ENCODE measurements at places on chromosomes 2 and 18.

DNA sequence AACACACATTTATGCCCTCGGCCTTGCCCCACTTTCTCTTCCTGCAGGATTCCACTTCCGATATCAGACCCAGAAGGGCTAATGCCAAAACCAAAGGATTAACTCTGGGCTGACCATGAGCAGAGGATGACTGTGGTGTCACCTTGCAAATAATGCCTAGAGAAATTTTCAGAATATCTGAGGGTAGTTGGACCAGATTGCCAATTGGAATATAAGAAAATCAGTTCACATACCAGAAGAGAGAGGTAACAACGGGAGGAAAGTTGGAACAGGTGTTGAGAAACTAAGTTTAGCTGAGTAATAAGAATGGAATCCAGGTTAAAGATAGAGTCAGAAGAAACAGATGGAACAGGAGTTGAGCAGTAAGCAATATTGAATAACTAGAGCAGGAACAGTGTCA is 232.7 kb upstream of the UBE2E3 start:
- no peak for DNase-seq

- peak; percentile 32 for DNase-seq
These were observed 122.1 kb downstream of the ARL4C start for GRCh38 chr2:234374736-234375135.

DNA sequence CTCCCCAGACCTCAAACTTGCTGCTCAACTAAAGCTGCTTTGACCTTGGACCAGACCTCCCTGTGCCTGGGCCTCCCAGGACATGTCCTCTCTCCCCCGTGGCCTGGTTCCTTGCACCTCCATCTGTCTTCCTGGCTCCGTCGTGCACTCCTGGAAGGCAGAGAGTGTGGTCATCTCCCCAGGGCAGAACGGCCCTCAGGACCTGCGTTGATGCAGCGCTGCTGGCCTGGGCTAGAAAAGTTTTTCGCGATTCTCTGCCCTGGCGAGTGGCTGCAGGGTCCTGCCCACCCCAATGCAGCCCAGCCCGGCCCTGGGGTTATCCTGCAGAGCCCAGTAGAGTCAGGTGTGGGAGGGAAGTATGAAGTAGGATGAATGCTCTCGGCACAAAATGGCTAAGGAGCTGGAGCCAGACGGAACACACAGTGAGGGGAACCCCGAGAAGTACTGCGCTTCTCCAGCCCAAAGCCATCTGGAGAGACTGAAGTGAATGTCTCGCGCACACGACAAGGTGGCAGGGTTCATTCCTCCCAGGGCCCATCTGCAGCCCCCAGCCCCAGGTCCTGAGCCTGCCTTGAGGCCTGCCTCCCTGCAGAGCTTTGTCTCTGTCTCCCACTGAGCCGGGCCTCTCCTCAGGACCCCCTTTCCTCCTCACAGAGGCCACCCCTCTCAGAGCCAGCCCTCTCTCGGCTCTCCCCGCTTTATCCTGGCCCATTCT is 41.7 kb downstream of the ATOH8 start:
- no peak for DNase-seq

DNA sequence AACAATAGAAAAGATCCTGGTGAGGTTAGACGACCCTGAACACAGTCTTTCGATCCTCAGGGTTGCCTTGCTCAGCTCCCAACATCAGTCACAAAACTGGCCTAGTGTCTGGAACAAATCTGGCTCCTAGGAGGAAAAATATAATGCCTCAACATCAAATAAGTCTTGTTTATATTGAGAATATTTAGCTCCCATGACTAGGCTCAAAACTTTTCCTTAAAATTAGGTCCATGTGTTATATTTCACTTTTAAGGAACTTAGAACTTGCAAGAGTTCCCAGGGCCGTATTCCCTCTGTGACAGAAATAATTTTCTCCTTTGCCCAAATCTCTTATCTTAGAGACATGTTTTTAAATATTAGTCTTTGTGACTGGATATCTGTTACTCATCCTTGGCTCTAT is 819.7 kb upstream of the ZEB2 start:
- DNase-seq, result no peak

GRCh38 chr2:43216629-43217028 is 9.8 kb downstream of the ZFP36L2 start:
- no peak for DNase-seq

DNA sequence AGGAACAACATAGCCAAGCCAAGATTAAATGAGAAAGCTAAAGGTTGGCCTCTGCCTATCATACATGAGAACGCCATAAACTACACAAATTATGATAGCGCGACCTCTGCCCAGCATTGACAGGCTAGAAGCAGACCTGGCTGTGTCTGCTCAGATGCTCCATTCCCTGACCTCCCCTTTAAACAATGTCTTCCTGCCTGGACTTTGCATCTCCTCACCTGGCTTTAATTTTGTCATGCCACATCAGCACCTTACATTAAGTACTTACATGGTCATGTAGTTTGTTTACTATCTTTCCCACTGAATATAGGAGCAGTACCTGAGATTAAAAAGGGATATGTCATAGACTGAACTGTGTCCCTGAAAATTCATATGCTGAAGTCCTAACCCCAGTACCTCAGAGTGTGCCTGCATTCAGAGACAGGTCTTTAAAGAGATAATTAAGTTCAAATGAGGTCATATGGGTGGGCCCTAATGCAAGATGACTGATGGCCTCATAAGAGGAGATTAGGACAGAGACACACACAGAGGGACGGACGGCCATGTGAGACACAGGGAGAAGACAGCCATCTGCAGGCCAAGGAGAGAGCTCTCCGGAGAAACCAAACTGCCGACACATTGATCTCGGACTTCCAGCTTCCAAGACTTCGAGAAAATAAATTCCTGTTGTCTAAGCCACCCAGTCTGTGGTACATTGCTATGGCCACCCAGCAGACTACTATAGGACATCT is 103.7 kb downstream of the BIN1 start:
- no peak for DNase-seq

DNA sequence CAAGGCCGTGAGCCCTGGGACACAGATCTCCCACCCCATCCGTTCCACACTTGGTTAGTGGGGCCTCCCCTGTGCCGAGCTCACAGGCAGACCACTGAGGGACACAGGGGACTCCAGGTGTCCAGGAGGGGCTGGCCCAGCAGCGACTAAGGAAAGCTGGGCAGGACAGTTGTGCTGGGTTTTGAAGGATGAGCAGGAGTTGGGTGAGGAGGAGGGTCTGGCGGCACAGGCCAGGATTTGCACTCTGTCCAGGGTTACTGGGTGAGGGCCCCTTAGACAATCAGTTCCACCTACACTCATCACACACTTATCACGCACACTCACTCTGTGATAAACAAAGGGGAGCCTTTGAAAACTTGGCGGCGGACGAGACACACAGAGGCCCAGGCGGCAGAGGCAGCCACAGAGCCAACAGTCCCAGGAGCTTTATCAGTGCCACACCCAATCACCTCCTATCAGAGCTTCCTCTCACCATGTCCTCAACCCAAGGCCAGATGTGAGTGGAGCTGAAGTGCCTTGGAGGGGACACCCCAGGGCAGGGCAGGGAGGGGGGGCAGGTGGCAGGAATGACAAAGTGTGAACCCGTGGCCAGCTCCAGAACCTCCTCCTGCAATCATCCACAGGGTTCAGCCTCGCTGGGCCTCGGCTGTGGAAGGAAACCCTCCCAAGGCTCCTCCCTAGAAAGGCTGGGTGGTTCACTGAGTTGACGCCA is 26.6 kb downstream of the BIN1 start:
- DNase-seq, result no peak

DNA sequence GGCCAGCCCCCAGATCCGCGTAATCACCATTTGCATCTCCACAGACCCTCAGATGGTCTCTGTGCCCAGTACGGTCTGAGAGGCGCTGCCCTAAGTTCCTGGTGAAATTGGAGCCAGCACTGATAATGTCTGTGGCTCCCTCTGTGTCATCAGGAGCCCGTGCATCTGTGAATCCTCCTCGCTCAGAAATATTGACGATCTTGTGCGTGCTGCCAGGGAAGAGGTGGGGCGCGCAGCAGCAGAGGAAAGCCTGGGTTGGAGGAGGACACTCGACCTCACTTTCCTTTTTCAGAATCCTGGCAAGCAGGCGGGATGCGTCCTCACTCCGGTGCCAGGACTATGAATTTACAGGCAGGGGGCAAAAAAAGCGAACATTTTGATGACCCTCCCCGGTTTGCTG is 686.1 kb upstream of the SALL3 start:
- DNase-seq, result no peak

- no peak for DNase-seq
These were observed 111.5 kb upstream of the MGAT5 start for GRCh38 chr2:134142341-134142738.

DNA sequence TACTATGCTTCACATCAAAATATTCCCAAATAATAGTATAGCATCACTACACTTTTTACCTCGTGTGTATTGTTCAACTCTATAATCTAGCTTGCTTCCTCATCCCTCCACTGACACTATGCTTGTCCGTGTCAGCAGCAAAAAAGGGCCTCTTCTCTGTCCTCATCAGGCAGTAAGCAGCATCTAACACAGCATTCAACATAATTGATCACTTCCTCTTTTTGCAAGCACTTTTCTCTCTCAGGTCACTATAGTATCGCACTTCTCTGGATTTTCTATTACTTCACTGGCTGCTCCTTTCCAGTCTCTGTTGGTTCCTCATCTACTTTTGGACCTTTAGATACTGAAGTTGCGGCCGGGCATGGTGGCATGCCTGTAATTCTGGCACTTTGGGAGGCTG is 64.9 kb upstream of the ZSWIM2 start:
- no peak for DNase-seq

DNA sequence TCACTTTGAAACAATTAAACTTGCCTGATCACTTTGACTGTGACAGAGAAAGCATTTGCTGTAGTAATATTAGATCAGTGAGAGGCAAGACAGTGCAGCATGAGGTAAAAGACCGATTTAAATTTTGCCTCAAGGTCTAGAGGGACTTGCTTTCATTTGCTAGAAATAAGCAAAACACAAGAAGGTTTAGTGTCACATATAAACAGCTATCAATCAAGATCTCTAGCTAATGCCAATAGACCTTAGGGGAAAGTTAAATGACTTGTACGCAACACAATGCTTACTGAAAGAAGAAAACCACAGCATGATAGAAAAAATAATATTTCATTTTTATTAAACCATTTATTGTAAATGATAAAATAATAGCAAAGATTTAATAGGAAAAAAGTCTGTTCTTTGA is 113.5 kb downstream of the DSC3 start:
- DNase-seq, result no peak

DNA sequence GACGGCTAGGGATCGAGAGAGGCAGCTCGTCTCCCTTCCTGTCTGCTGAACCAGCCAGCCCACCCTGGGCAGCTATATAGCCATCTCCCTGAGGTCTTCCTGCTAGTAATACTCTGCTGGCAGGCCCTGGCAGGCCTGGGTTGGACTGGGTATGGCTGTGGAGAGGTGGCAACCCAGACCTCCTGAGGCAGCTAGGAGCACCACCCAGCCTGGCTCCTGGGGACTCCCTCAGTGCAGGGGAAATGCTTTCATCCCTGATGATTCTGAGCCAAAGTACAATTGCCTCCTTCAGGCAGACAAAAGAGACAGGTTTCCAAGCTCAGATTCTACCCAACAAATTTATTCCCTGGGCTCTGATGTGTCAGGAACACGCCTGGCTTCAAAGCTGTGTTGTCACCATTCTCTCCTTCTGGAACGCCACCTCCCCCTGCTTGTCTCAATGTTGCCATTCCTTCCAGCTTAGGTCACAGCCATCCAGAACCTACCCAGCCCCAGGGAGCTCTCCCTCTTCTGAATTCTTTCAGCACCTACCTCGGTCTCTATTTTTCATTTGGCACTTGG is 4.7 kb upstream of the DNAJB2 start:
- DNase-seq, result no peak

- DNase-seq, result no peak
These were observed 232.5 kb upstream of the ZSWIM2 start for GRCh38 chr2:187081461-187081860.

- no peak for DNase-seq
These were observed 403.3 kb downstream of the TXNL1 start for GRCh38 chr18:56235071-56235470.

DNA sequence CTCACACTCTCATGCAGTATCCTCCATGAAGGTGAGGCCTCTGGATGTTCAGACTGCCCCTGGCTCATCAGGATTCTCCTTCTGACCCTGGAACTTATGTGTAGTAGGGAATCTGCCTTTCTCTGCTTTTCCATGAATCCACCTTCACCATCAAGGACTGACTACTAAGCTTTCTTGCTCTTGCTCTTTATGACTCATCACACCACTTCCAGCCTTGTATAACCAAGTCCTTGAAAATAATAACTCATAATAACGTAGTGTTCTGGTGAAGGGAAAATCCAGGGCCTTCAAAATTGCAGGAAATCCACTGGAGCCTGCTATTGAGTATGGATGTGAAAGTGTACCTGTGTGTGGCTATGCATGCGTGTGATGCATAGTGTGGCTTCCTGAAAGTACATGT is 11.3 kb upstream of the KCNS3 start:
- no peak for DNase-seq

DNA sequence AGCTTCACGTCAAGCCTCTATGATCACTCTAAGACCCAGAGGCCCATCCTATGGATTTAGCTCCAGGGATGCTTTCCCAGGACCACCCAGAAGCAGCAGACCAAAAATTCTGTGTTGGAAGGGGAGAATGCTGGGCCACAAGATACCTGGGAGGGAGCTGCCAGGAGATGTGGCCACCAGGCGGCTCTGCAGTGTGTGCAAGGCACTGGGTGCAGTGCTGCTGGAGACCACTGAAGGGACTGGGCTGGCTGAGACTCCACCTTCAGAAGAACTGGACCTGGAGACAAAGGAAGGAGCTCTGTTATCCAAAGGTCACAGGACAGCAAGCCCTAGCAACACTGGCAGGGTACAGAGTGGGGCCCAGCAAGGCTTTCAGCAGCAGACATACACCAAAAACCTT is 34.0 kb downstream of the KANSL3 start:
- no peak for DNase-seq

- DNase-seq, result peak; percentile 76
These were observed 300.4 kb downstream of the KCNS3 start for GRCh38 chr2:18178736-18179349.

GRCh38 chr2:239380831-239381708 is 19.8 kb downstream of the HDAC4 start:
- no peak for DNase-seq

GRCh38 chr2:239736358-239737143 is 288.6 kb downstream of the NDUFA10 start:
- DNase-seq, result no peak

GRCh38 chr2:217846321-217846743 is 156.5 kb downstream of the TNS1 start:
- DNase-seq, result no peak

- DNase-seq, result no peak
These were observed 138.9 kb upstream of the APCDD1 start for GRCh38 chr18:10315522-10315921.

Data from NCI-H2171 treated with DMSO at 0.1 percent for 48 hours (cell line).